ENCODE measurements at places on chromosomes 11 and 22. TPM values are rescaled to one million over a fixed set of nuclear protein-coding genes. Genes with fewer than 3 reads are reported as not detected.

DNA sequence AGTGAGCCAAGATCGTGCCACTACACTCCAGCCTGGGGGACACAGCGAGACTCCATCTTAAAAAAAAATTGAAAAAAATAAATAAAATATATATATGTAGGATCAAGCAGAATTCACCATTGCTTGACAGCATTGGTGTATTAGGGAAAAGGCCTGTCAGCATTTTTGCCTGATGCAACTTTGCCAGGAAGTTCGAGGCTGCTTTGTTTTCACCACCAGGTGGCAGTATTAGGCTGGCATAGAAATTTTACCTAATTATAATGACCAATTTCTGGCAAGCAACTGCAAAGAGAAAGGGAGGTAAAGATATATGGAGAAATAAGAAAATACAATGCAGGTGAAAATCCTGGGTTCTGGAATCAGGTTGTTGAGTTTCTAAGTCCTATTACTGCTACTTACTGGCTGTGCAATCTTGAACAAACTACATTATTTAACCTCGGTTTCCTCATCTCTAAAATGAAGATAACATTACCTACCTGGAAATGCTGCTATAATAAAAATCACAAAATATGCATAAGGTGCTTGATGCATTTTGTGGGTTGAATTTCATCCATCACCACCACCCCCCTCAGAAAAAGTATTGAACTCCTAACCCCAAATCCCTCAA, 24.7 kb downstream of the LAYN start:
- H3K36me3 ChIP-seq, result no peaks in the 10 kb centered on the region
- DNase-seq, result peak; percentile 66

BTBD18 gene
- not detected for total RNA-seq

SCN3B gene
- 3.6 TPM for total RNA-seq

GRCh38 chr11:14184028-14184940, 174.7 kb downstream of the RRAS2 start:
- H3K4me3 ChIP-seq, result no peak overlapping the region
- peak overlapping the region; percentile 40 for H3K27ac ChIP-seq
- H3K36me3 ChIP-seq, result peaks cover 2% of the 10 kb centered on the region
- H3K27me3 ChIP-seq, result no peaks in the 10 kb centered on the region
- DNase-seq, result no peak

DNA sequence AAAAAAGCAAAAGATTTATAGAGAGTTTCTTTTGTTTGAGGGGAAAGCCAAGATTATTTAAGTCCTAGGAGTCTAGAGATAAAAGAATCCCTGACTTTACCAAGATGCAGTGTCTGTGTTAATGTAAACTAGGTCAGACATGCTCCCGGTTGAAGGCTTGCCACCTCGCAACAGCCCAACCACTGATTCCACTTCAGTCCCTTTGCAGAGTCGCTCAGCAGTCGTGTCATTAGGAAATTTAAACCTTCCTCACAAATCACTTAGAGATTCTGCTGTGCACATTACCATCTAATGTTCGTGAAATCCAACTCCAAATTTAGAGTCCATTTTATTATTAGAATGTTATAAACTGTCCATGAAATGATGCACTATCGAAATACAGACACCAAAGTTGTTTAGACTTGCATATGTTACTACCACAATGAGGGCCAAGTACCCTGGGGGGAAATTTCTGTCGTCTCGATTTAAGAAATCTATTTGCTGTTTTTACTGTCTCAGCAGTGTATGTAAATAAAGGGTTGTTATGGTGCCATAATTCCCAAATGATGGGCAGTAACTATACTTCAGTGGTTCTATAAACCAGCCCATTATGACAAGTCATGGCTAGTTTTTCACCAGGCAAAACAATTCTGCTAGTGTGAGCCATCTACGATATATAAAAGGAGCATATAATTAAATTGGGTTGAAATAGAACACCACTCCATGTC, 101.4 kb upstream of the MTNR1B start:
- peaks cover 21% of the 10 kb centered on the region for H3K4me1 ChIP-seq
- no peaks in the 10 kb centered on the region for H3K36me3 ChIP-seq
- H3K27ac ChIP-seq, result no peak overlapping the region
- H3K27me3 ChIP-seq, result no peaks in the 10 kb centered on the region
- H3K4me3 ChIP-seq, result no peak overlapping the region
- no peak for DNase-seq

C22orf39 gene
- total RNA-seq, result 38.4 TPM

CFAP300 gene
- total RNA-seq, result 6.4 TPM

- DNase-seq, result no peak
- no peaks in the 10 kb centered on the region for H3K4me1 ChIP-seq
- H3K27me3 ChIP-seq, result no peaks in the 10 kb centered on the region
- H3K27ac ChIP-seq, result no peak overlapping the region
- no peaks in the 10 kb centered on the region for H3K36me3 ChIP-seq
These were observed 1419.8 kb upstream of the TENM4 start for GRCh38 chr11:80860632-80861031.

- no peak for DNase-seq
- peaks cover 49% of the 10 kb centered on the region for H3K27me3 ChIP-seq
- peak overlapping the region; percentile 88 for H3K4me3 ChIP-seq
- H3K27ac ChIP-seq, result peak overlapping the region; percentile 45
- peaks cover 37% of the 10 kb centered on the region for H3K4me1 ChIP-seq
These were observed 386.6 kb upstream of the NARS2 start for GRCh38 chr11:78961247-78961646.
